HT1080 (cell line): ENCODE measurements at places on chromosomes 16 and 17.

DNA sequence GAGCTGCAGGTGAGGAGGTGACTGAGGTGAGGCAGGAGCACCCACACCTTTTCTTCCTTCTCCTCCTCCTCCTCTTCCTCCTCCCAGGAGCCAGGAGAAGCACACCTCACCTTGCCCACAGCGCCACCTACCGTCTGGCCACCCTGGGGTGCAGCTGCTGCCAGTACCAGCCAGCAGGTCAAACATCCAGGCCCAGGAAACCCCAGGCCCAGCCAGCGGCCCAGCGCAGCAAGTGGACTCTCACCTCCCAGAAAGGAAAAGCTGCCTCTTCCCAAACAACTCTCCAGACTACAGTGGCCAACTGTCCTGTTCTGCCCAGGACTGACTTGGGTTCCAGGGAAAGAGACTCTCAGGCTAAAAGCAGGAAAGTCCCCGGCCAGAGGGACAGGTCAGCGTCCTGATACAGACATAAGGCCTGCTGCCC, 22.7 kb downstream of the PEMT start:
- peak; percentile 57 for DNase-seq

GRCh38 chr16:22843856-22844255, 29.9 kb downstream of the HS3ST2 start:
- DNase-seq = no peak

- DNase-seq = no peak
These were observed 607.9 kb downstream of the KCNJ18 start for GRCh38 chr17:22300177-22300576.

DNA sequence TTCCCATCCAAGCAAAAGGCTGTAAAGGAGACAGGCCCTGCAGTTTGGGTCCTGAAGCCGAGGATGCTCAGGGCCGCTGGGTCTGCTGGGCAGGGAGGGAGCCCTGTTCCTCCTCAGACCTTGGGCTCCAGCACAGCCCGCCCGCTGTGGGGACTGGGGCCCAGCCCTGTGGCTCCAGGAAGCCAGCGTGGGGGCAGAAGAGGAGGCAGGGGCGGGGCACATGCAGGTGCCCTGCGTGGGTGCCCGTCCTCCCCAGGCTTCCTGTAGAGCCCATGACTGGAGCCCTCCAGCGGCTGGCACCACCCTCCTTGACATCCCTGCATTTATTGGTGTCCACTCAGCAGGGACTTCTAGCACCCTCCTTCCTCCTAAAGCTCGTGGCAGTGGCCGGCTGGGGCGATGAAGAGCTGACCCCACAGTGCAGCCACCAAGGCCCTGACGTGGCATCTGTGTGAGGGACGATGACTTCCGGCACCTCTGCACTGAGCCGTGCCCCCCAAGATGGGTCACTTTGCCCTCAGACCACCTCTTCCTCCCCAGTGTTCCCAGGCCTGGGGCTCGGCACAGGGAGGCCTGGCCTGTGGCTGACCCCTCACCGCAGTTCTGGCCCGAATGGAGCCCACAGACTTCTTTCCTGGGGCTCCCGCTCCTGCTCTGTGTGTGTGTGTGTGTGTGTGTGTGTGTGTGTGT, 9.9 kb downstream of the PRSS27 start:
- no peak for DNase-seq

- no peak for DNase-seq
These were observed 3.2 kb downstream of the TMC6 start for GRCh38 chr17:78125138-78125913.

DNA sequence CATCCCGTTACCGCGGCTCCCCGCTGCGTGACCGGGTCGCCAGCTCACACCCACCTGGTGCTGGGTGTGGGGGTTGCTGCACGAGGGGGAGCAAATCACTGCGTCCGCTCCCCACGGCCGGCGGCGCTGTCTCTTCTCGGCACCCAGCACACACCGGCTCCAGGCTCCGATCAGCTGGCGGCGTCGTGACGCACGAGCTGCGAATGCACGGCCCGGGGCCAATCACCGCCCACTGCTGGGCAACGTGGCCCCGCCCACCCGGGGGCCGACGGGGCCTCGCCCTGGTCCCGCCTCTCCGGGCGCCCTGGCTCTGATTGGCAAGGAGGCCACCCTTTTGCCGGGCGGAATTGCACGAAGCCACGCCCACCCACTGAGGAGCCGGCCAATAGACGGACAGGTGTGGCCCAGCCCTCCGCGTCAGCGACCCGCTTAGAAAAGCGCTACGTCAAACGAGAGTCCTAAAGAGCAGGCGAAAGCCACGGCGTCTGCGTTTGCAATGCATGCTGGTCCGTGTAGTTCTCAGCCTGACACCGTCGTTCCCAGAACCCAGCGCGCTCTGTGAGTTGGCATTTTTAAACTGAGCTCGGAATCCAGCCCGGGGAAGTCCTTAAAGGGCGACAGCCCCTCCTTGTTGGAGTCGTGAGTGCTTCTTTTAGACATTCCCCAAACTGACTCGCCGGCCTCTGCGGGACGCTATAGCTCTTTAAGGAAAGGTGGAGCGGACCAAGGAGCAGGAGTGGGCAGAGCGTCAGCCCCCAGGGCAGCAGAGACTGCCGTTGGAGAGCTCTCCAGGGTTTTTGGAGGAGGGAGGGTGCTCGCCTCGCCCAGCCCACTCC, 6.1 kb upstream of the TLCD2 start:
- DNase-seq = peak; percentile 100

DNA sequence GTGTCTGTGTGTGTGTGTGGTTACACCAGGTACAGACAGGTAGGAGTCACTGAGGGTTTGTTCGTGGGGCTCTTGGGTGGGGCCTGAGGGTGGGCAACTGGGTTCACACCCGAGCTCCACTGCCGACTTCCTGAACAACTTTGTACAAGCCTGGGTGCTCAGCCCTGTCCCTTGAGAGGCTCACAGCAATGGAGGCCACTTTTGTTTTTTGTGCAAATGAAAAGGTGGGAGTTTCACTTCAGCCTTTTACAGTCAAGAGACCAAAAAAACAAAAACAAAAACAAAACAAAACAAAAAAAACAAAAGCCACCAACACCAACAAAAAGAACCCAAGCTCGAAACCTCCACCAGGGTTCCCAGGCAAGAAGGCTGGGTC, 2.4 kb downstream of the RHBDF2 start:
- no peak for DNase-seq

DNA sequence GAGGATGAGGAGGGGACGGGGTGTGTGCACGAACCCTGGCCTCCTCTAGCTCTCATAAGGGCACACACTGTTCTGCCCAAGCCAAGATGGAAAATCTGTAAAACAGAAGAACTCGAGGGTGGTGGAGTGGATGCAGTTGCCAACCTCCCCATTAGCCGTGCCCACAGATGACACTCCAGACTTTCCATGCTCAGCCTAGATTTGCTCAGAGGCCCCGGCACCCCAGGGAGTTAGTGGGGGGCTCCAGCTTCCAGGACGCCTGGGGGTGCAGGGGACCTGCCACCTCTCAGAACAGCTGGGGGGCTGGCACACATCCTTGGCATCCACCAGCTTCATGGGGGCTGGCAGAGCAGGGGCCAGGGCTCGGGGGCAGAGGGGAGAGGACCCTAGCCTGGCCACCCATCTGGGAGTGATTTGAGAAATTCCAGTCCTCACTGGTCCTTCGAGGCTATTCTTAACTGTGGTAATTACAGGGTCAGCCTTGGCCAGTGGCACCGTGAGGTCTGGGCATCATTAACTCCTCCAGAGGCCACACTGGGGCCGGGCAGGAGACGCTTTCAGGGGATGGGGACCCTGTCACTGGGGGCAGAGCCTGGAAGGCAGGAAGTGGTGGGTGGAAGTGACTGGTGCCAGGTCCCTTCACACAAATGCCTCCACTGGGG, 14.3 kb downstream of the VASN start:
- no peak for DNase-seq

- no peak for DNase-seq
These were observed 11.2 kb upstream of the WFIKKN1 start for GRCh38 chr16:619476-620100.

GRCh38 chr17:14886200-14886739, 378.9 kb downstream of the PMP22 start:
- peak; percentile 25 for DNase-seq

DNA sequence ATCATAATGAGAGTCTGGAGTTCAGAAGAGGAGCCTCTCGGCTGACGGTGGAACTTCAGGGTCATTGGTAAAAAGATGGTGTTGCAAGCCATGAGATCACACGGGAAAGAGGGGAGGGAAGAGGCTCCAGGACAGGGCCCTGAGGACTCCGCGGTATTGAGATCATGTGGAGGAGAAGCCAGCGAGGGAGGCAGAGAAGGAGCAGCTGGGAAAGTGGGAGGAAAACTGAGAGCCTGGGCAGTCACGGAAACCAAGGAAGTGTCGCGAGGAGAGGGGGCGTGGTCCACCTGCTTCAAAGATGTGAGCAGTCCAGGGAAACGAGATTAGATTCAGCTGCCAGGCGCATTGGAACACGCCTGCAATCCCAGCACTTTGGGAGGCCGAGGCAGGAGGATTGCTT, 27.7 kb upstream of the SBK1 start:
- no peak for DNase-seq

GRCh38 chr17:64171041-64171440, 41.1 kb upstream of the ERN1 start:
- DNase-seq = no peak

GRCh38 chr16:4116325-4117249, at the start of gene ADCY9:
Gene ADCY9, minus strand, starts transcription at chr16:4116442. Its CDS starts 1,000 bp downstream, at chr16:4115442.
- DNase-seq = peak; percentile 34

GRCh38 chr17:29240968-29241963, 5.4 kb upstream of the CRYBA1 start:
- peak; percentile 99 for DNase-seq

- DNase-seq = no peak
These were observed 141.2 kb downstream of the CMIP start for GRCh38 chr16:81585785-81586184.
